ENCODE measurements at places on chromosomes 16 and 17. TPM values are rescaled to one million over a fixed set of nuclear protein-coding genes. Genes with fewer than 3 reads are reported as not detected.

DNA sequence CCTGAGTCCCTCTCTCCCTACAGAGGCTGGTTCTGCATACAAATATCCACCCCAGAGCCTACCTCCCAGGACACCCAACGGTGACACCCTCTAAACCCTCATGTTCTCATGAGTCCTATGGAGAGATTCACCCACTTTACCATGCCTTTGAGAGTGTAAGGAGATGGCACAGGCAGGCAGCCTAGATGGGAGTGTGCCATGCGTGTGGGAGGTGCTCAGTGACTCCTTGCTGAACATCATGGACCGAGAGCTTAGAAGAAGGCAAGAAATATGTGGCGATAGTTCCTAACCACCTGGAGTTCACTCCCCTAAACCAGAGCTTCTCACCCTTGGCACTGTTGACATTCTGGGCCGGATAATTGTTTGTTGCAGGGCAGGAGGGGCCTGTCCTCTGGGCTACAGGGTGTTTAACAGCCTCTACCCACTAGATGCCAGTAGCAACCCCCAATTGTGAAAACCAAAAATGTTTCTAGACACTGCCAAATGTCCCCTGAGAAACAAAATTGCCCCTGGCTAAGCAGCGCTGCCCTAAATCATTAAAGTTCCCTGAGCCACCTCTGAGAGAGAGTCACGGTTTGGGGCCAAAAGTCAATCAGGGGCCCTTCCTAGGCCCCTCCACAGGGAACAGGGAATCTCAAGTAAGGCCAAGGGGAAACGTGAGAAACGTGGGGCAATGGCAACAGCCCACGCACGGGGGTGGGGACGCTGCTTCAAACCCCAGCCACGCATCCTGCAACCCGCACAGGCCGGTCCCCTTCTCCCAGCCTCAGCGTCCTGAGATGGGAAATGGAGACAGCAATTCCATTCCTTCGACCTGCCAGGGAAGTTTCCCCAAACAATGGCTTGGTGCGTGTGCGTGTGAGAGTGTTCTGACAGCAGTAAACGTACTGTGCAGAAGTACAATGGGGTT, 66.8 kb downstream of the C16orf78 start:
- no peak for DNase-seq

- no peak for DNase-seq
These were observed 24.1 kb downstream of the MYO1D start for GRCh38 chr17:32852811-32853210.

DNA sequence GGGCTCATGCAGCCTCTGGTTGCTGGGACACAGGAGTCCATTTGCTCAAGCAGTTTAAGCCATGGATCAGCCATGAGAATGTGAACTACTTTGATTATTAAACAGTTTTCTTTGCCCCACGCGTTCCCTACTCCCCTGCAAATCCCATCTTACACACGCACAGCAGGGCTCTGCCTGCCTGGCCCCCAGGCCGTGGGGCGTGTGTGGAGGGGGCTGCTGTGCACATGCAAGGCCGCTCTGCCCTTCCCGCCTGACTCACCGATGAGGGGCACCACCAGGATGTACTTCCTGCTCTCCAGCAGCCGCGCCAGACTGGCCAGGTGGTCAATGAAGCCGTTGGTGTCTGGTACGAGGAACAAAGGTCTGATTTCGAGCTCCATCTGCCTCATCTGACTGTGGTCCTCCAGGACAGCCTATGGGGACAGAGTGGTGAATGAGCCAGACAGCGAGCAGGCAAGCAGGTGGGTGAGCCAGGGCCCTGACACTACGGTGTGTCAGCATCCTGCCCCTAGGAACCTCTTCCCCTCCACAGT, 13.7 kb downstream of the HIC1 start:
- no peak for DNase-seq

DNA sequence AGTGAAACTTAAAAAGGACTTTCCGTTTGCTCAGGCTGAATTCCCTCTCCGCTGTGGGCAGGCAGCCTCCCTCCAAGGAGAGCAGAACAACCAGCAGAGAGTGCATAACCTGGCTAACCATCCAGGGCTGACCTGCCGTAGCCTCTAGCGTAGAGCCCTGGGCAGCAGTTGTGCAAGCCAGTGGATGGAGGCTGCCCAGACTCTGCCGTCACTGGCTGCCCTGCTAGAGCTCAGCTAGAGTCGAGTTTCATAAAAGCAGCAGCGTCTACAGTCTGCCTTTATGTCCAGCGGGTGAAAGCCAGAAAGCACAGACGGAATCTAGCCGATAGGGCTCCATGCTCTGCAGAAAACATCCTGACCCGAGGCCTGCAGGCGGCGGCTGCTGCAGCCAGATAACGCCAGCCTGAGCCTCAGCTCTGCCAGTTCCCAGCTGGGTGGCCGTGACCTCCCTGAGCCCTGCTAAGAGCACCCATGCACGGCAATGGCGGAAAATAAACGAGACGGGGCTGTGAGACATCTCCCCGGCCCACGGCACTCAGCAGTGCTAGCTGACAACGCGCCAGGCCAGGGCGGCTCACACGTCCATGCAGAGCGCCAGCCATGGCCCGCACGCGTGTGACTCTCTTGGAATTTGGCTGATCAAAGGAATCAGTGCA, 231.3 kb downstream of the ENGASE start:
- no peak for DNase-seq

- no peak for DNase-seq
These were observed 23.7 kb upstream of the SOX9 start for GRCh38 chr17:72097144-72097543.

- peak; percentile 35 for DNase-seq
These were observed 189.4 kb upstream of the CDH8 start for GRCh38 chr16:62225675-62226074.

DNA sequence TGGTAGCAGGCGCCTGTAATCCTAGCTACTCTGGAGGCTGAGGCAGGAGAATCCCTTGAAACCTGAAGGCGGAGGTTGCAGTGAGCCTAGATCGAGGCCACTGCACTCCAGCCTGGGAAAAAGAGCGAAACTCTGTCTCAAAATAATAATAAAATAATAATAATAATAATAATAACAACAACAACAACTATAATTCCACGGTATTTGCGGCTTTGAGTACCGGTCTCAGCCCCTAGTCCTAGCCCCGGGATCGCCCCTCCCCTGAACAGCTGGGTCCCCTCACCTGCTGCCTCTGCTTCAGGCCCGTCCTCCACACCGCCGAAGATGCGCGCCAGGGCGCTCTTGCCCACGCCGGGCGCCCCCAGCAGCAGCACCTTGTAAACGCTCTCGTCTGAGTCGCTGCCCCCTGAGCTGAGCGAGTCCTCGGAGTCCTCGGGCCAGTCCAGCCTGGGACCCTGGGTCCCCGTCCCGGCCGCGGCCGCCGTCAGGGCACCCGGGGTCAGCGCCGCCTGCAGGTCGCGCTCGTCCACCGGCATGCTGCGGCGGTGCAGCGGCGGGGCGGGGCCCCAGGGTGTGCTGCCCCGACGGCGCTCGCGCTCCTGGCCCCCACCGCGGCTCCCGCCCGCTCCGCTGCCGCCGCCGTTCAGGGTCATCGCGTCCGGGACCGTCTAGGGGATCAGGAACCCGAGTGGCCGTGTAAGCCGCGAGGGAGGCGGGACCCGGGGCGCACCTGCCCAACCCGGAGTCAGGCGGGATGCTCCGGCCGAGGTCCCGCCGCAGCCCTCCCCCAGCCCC, 611 bp downstream of the RRAD start:
- DNase-seq = no peak

DNA sequence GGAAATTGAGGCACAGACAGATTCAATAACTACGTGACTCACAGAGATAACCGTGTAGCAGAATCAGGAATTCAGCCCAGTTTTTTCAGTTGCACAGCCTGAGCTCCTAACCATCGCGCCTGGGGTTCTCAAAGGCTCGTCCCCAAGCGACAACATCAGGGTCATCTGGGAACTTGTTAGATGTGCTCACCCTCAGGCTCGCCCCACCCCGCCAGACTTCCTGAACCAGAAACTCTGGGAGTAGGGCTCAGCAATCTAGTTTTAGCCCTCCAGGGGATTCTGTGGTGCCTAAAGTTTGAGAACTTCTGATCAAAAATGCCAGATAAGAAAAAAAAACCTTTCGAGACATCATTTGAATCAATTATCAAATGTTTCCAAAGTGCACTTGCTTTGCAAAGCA, 559.8 kb downstream of the WWOX start:
- DNase-seq = no peak

GRCh38 chr17:11296994-11297393, 56.0 kb downstream of the SHISA6 start:
- DNase-seq = no peak

- no peak for DNase-seq
These were observed 140.9 kb downstream of the PMP22 start for GRCh38 chr17:15124264-15124595.

DNA sequence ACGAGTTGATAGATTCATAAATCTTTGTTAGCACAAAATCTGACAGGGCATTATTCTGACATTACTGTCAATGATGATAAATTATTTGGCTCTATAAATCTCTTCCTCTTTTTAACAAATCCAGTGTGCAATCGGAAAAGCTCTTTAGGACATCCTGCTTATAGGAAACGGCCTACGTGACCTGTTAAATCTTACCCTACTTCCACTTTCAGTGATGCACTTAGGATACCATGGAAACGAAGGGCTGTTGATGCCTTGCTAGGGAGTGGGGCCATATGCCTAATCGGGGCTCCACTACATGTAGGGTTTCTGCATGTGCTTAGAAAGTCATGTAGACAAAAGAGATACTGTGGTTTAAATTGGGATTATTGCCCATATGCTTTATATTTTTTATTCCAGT, 27.2 kb downstream of the ZNF594 start:
- DNase-seq = no peak

GRCh38 chr17:16351831-16352230, 1.4 kb downstream of the CENPV start:
- DNase-seq = no peak

- no peak for DNase-seq
These were observed 335 bp downstream of the SLC25A35 start for GRCh38 chr17:8294814-8295316.

- DNase-seq = no peak
These were observed 47.8 kb upstream of the BAHCC1 start for GRCh38 chr17:81347437-81347836.

DNA sequence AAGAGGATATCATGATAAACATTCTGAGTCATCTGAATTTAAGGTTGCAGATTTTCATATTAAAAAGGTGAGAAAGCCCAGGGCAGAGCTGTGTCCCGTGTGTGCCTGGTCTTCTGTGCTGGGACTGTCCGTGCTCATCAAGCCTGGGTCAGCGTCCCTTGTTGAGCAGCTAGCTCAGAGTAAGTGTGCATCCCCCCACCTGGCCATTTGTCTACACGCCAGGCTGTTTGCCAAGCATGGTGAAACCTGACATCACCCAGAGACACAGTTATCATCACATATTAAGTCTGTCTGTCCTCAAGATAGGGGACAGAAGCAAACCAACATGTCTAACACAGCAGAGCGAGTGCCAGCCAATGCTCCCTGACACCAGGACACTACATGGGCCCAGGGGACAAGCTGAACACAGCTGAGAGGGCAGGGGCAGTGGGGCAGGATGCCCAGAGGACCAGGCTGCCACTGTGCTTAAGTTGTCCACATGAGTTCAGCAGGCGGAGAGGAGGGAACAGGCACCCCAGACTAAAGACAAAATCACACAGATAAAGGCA, 57.9 kb upstream of the CNEP1R1 start:
- no peak for DNase-seq

BCL6B gene
- 2.5 TPM for total RNA-seq

PIK3R6 gene
- 0.90 TPM for total RNA-seq

NKD1 gene
- total RNA-seq = 57.9 TPM

ABCA9 gene
- total RNA-seq = 108 TPM

FN3K gene
- total RNA-seq = 19.0 TPM
